ENCODE measurements at places on chromosomes 11 and 22.

GRCh38 chr11:18699269-18699596, 654 bp downstream of the TMEM86A start:
- peaks cover 14% of the 10 kb centered on the region for H3K4me1 ChIP-seq
- H3K36me3 ChIP-seq, result no peaks in the 10 kb centered on the region
- H3K27ac ChIP-seq, result no peak overlapping the region
- H3K27me3 ChIP-seq, result no peaks in the 10 kb centered on the region
- peak; percentile 30 for DNase-seq

DNA sequence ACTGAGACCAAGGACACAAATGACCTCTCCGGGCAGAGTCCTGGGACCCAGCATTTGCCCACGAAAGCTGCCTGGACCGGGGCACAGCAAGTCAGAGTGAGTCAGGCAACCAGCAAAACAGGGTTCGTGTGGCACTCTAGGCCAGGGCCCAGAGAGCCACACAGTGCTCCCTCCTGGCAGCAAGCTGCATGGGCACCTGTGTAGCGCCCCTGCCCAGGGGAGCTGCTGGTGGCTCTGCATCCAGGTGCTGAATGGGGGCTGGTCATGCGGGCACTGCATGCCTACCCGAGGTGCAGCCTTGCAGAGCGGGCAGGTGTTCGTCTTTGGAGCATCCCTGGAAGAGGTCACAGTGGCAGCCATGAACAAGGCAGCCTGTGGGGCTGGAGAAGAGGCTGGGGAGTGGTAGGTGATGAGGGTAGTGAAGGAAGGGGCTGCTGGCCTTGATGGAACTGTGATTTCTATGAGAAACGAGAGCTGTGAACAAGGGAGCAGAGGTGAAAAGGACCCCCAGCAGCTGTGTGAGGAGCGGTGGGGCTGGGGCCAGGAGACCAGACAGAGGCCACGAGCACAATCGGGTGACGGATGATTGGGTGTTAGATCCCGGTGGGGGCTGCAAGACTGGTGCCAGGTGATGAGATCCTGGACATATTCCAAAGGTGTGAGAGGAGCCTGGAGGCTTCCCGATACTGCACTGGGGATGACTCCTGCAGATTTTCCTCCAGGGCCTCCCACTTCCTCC, 63.3 kb downstream of the DGCR2 start:
- H3K36me3 ChIP-seq, result peaks cover 4% of the 10 kb centered on the region
- no peak for DNase-seq
- H3K27me3 ChIP-seq, result no peaks in the 10 kb centered on the region
- no peak overlapping the region for H3K4me3 ChIP-seq

GRCh38 chr11:102575012-102575411, 44.5 kb upstream of the MMP7 start:
- no peaks in the 10 kb centered on the region for H3K36me3 ChIP-seq
- H3K4me1 ChIP-seq, result peaks cover 8% of the 10 kb centered on the region
- no peak for DNase-seq
- H3K4me3 ChIP-seq, result no peak overlapping the region
- no peak overlapping the region for H3K27ac ChIP-seq

- no peak overlapping the region for H3K27ac ChIP-seq
- DNase-seq, result no peak
- no peaks in the 10 kb centered on the region for H3K4me1 ChIP-seq
- H3K36me3 ChIP-seq, result no peaks in the 10 kb centered on the region
- no peaks in the 10 kb centered on the region for H3K27me3 ChIP-seq
Observed at GRCh38 chr11:92362989-92363388, 138.4 kb downstream of the FAT3 start.

- no peak overlapping the region for H3K27ac ChIP-seq
- peaks cover 6% of the 10 kb centered on the region for H3K4me1 ChIP-seq
- DNase-seq, result no peak
- H3K4me3 ChIP-seq, result no peak overlapping the region
- H3K36me3 ChIP-seq, result no peaks in the 10 kb centered on the region
Observed at GRCh38 chr22:35465109-35465701, 65.3 kb downstream of the MCM5 start.

DNA sequence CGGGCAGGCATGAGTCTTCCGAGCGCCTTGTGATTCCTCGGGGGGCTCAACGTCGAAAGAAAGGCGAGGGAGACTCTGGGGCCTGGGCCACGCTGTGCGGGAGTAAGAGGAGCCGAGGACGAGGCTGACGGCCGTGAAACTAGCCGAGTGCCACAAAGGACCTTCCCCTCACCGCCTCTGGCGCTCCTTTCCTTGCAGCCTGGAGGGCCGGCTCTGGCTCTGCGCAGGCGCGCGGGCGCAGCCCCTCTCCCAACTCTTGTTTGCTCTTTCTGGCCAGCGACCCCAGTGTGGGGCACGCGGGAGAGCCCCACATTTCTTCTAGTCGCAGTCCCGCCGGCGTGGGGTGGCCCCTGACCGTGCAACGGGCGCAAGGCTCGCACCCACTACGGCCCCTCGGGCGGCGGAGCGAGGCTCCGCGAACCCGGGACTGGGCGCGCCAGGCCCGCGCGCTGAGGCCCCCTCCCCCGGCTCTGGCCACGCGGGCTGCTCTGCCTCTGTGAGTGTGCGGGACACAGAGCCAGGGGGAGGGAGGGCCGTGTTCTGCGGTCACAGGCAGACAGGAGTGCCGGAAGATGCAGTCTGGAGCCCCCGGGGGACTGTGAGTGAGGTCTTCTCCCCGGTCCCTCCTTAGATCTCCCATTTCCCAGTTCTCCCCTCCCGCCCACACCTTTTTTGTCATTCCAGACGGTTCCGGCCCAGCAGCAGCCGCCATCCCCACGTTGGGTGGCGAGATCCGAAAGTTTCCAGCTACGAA, 1.0 kb upstream of the TOB2 start:
- peak overlapping the region; percentile 97 for H3K27ac ChIP-seq
- H3K27me3 ChIP-seq, result no peaks in the 10 kb centered on the region
- peak overlapping the region; percentile 68 for H3K4me3 ChIP-seq
- peak; percentile 50 for DNase-seq
- peaks cover 5% of the 10 kb centered on the region for H3K4me1 ChIP-seq

- H3K27me3 ChIP-seq, result no peaks in the 10 kb centered on the region
- peaks cover 7% of the 10 kb centered on the region for H3K36me3 ChIP-seq
- DNase-seq, result peak; percentile 88
- H3K4me1 ChIP-seq, result peaks cover 14% of the 10 kb centered on the region
Observed at GRCh38 chr11:832529-833113, at the start of gene CD151. CD151 (plus strand) TSS chr11:832952; CDS start chr11:836070, 3,118 bp downstream.

GRCh38 chr22:48752451-48753380, 1075.0 kb downstream of the BRD1 start:
- no peak overlapping the region for H3K4me3 ChIP-seq
- DNase-seq, result no peak
- no peaks in the 10 kb centered on the region for H3K27me3 ChIP-seq
- no peak overlapping the region for H3K27ac ChIP-seq
- no peaks in the 10 kb centered on the region for H3K36me3 ChIP-seq
- H3K4me1 ChIP-seq, result no peaks in the 10 kb centered on the region

DNA sequence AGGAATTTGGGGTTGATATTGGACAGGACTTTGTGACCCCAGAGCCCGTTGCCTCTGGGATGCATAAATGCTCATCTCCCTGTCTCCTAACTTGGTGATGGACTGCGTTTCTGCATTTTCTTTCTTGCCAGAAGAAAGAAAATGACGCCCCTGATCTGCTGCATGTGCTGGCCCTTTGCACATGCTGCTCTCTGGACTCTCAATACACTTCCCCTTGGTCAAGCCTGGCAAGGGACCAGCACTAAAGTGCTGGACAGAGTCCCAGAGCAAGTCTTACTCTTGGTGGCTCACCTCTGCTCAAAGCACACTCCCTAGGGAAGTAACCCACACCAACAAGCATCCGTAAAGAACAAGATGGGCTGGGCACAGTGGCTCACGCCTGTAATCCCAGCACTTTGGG, 40.7 kb downstream of the MYH9 start:
- H3K27ac ChIP-seq, result peak overlapping the region; percentile 33
- no peak for DNase-seq
- peaks cover 16% of the 10 kb centered on the region for H3K36me3 ChIP-seq
- peaks cover 26% of the 10 kb centered on the region for H3K4me1 ChIP-seq
- H3K4me3 ChIP-seq, result no peak overlapping the region

DNA sequence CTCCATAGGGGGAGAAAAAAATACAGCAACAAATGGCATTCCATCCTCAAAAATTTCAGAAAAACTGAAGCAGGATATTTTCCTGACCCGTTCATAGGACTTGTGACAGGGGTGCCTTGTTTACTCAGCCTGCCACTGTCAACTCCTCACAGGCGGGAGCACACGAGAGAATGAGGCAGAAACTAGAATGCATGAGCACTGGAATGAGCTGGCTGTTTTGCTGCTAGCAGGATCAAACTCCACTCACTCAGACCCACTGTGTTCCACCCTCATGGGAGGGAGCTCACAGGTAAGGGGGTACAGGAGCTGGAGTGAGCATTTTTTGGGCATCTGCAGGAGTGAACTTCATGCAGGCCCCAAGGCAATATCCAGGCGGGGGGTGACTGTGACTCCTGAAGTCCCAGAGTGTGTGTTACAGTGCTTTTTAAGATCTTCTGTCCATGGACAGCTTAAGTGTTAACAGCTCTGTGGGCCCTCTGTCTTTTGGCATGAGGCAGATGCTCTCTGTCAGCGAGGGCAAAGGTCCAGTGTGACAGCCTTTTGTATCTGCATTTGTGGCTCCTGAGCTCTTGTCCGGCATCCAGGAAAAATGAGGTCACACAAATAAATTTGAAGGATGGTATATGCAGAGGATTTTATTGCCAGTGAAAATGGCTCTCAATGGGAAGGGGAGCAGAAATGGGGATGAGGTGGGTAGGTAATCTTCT, 905.7 kb upstream of the TENM4 start:
- DNase-seq, result no peak
- no peaks in the 10 kb centered on the region for H3K27me3 ChIP-seq
- H3K27ac ChIP-seq, result no peak overlapping the region
- no peaks in the 10 kb centered on the region for H3K4me1 ChIP-seq
- H3K4me3 ChIP-seq, result no peak overlapping the region

DNA sequence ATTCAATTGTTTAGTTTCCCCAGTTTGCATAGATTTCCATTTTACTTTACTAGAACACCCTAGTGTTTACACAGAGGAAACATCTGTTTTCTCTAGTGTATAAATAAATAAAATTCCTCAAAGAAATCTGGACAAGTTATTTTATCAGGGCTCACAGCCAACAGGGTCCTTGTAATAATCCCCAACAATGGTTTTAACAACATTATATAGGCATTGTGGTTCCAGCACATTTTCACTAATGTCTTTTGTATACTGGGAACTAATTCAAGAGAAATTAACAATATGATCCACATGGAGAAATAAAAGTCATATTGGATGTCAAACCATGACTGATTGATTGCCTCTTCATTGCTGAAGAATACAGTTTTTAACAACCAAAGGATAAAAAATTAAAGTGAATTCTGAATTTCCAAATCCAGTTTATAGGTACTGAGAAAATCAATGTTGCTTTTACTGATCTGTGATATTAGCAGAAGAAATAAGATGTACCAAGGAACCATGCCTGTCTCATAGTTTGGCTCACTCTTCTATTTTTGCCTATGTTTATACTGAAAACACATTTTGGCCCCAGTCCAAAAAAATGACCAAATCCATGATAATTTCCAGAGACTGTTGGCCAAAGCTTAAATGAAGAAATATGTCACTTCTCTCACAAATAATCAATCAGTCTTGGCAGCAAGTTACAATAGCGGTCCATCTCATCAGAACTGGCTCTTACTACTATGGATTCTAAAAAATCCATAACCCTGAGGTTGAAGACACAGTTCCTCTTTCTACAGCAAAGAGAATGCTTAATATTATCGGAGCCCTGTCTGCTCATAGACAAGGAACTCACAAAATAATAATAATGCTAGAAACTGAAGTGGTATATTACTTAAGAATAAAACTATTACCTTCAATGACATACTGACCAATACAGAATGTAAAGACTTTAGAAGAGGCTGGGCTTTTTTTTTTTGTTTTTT, 1.4 kb upstream of the MS4A13 start:
- no peak overlapping the region for H3K27ac ChIP-seq
- H3K4me1 ChIP-seq, result no peaks in the 10 kb centered on the region
- H3K4me3 ChIP-seq, result no peak overlapping the region
- DNase-seq, result no peak
- H3K27me3 ChIP-seq, result no peaks in the 10 kb centered on the region
- no peaks in the 10 kb centered on the region for H3K36me3 ChIP-seq

DNA sequence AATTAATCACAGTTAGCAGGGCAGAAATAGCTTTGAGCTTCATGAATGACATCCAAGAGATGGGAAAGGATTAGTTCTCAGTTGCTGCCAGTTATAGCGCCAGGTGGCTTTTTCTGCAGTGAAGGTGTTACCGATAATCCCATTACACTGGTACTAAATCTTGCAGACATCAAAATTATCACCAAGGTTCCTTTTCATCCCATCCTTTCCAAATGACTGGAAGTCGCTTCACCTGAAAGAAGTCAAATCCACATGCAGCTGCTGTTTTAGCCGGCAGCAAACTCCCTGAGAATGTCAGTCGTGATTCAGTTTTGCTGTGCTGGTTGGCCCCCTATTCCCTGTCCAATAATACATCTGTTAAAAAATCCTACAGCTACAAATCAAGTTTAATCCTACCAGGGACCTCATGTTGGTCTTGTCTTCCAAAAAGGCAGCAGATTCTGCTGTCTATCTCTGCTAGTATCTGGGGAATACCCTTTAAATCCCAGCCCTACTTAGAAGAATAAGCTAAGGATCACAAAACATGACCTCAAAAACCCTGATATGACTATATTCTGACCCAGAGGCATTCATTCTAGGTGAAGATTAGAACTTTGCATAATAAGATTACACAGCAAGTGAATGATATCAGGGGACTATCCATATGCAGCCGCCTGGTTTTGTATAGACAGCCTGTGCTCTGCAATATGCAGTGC, 31.7 kb downstream of the IMMP1L start:
- peaks cover 5% of the 10 kb centered on the region for H3K4me1 ChIP-seq
- no peaks in the 10 kb centered on the region for H3K27me3 ChIP-seq
- no peaks in the 10 kb centered on the region for H3K36me3 ChIP-seq
- DNase-seq, result peak; percentile 32
- no peak overlapping the region for H3K27ac ChIP-seq

- H3K4me1 ChIP-seq, result peaks cover 17% of the 10 kb centered on the region
- no peaks in the 10 kb centered on the region for H3K27me3 ChIP-seq
- peak overlapping the region; percentile 78 for H3K4me3 ChIP-seq
Observed at GRCh38 chr11:126061707-126062678, 673 bp downstream of the CDON start.

DNA sequence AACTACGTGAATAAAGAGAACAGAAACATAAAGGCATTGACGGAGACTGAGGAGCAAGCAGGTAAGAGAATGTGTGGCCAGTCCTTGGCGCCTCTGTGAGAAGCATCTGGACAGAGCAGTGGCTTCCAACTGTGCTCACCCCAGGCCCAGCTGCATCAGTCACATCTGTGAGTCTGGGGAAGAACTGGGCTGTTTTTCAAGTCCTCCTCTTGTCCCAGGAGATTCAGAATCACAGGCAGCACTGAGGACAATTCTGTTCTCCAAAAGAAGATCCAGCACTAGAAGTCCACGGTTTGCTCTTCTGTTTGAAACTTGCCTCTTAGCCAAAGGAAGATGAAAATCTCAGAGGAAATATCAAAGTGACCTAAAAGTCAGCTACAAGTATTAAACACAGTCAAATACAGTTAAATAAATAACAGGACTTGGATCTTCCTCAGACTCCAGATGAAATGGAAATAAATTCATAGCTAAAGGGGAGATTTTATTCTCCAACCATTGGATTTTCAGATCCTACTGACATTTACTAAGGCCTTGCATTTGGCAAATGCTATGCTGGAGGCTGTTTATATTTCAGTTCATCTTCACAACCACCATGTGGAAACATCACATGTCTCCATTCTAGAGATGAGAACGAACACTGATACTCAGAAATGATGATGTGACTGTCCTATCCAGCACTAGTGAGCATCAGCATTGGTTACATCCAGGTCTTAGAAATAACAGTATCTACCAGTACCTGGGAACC, 14.1 kb downstream of the FAM181B start:
- peaks cover 7% of the 10 kb centered on the region for H3K4me1 ChIP-seq
- no peaks in the 10 kb centered on the region for H3K36me3 ChIP-seq
- H3K27me3 ChIP-seq, result no peaks in the 10 kb centered on the region
- H3K4me3 ChIP-seq, result no peak overlapping the region
- no peak overlapping the region for H3K27ac ChIP-seq
- no peak for DNase-seq

All from SK-N-SH (cell line).